ENCODE measurements at places on chromosomes 12 and 14. TPM values are rescaled to one million over a fixed set of nuclear protein-coding genes. Genes with fewer than 3 reads are reported as not detected.

KCNMB4 gene
- total RNA-seq, result 1.4 TPM

SOAT2 gene
- not detected for total RNA-seq

NUP37 gene
- 37.5 TPM for total RNA-seq

SERPINA1 gene
- 5.3 TPM for total RNA-seq

ZFHX2 gene
- total RNA-seq, result 0.39 TPM

BATF gene
- not detected for total RNA-seq

Data from epithelial cell of alveolus of lung (primary cell).